ENCODE measurements at places on chromosomes 4 and X.

GRCh38 chr4:85783483-85783882, 308.5 kb downstream of the ARHGAP24 start:
- DNase-seq, result no peak

- no peak for DNase-seq
Measured at GRCh38 chrX:641671-642435, 11.3 kb downstream of the SHOX start.

DNA sequence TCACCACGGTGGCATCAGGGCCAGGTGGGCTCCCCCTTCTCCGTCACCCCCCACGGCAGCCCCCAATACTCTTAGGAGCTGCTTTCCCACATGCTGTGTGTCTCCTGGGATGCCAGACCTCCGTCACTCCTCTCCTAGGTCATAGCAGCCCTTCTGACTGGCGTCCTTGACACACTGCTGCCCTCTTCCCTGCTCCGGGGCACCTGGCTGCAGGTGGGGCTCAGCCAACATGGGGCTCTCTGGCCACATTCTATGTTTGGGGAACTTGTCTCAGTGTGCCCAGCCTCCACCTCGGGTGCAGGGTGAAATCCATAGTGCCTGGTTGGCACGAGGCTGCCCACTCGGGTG, 13.8 kb downstream of the TMEM175 start:
- DNase-seq, result no peak

GRCh38 chr4:145481164-145481941, at the start of gene SMAD1:
Gene SMAD1, plus strand, starts transcription at chr4:145481853. Its CDS starts 32,761 bp downstream, at chr4:145514614.
- no peak for DNase-seq

Measured in activated T-helper 1 cell treated with anti-CD3 and anti-CD28 coated beads, Interleukin-2, amount 50 U/mL, for 16 hours (primary cell).